ENCODE measurements at places on chromosomes 16 and 17.
A peak's percentile ranks its signal among the peaks of the same experiment; 100 is the strongest.

DNA sequence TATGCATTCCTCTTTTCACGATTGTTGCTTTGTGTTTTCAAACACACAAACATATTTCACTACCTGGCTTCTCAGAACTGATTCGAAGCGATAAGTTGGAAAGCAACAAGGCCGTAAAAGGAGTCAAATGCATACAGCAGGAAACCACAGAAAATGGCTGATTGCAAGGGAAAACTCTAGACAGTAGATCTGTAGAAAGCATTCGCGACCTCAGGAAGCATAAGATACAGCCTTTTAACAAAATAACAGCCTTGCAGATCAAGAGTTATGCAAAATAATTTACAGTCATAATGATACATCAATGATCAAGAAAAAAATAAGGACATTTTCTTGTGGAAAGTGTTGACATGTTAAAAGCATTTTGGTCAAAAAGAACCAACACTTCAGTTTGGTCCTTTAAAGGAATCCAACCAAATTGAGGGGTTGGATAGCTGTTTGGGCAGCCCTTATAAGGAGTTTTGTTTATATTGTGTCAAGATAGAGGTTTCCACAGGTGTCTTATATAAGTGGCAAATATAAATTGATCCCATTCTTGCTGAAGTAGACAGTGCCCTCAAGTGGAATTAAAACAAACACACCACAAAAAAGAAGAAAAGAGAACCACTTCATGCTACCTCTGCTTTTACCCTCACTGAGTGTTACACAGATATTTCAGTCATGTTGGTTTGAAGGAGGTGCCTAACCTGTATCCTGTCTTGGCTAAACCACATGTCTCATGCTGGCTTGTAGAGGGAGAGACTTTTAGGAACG, 5.5 kb downstream of the CYLD start:
- peak; percentile 34 for DNase-seq

DNA sequence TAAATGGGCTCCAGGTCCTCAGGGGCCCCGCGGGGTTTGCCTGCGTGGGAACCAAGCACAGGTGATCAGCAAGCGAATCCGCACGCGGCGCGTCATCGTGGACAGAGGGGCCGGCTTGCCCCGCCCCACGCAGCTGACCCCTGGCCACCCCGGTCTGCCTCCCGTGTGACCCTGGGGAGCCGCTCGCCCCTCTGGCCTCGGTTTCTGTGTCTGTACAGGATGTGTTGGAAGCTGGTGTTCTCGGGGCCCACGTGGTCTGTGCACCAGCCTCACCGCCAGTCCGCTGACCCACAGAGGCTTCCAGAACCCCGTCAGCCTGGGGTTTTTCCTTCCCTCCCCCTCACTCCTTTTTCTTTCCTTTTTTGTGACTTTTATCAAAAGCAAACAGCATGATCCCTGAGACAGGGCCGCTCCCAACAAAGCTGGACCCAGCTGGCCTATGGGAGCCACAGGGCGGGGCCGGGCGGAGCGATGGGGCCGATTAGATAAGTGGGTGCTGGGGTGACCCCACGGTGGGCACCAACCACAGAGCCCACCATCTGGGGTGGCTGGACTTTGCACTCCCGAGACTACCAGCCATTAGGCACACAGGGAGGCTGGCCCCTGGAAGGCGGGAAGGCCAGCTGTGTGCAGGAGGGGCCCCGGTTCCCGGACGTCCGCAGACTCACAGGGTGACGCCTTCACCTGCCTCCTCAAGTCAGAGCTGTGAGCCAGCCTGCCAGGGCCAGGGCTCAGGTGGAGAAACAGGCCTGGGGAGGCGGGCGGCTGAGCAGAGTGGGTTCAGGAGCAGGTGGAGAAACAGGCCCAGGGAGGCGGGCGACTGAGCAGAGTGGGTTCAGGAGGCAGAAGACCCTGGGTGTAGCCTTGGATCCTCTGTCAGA, 56.0 kb downstream of the ZFPM1 start:
- no peak for DNase-seq

GRCh38 chr16:87548046-87548445, 54.3 kb upstream of the JPH3 start:
- DNase-seq: no peak

DNA sequence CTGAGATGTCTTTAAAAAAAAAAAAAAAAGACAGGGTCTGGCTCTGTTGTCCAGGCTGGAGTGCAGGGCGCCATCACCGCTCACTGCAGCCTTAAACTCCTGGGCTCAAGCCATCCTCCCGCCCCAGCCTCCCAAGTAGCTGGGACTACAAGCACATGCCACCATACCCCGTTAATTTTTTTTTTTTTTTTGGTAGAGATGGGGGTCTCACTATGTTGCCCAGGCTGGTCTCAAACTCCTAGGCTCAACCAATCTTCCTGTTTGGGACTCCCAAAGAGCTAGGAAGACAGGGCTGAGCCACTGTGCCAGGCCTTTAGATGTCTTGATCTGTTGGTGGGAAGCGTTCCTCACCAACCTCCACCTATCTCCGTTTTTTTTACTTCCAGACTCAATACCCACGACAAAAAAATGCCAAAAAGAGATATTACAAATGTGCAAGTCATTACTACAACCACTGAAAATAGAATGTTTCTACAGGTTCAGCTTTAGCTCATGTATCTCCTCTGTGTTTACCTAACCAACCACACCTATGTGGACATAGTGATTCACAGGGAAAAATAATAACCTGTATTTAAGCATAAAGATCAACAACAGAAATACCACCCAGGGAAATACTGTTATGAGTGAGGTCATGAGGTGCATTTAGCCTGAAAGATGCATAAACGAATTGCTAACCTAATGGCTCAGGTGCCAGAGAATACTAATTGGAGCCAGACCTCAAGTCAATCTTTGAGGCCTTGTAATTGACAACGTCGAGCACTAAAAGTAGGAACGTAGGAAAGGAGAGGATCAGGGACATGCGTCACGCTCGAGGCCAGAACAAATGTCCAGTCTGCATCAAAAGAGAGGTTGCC, 22.6 kb downstream of the NACA2 start:
- no peak for DNase-seq

GRCh38 chr16:14125708-14126107, 54.6 kb downstream of the MRTFB start:
- DNase-seq: no peak

All from immature natural killer cell (primary cell).